ENCODE measurements at places on chromosomes 7 and 10. TPM values are rescaled to one million over a fixed set of nuclear protein-coding genes. Genes with fewer than 3 reads are reported as not detected.

DNA sequence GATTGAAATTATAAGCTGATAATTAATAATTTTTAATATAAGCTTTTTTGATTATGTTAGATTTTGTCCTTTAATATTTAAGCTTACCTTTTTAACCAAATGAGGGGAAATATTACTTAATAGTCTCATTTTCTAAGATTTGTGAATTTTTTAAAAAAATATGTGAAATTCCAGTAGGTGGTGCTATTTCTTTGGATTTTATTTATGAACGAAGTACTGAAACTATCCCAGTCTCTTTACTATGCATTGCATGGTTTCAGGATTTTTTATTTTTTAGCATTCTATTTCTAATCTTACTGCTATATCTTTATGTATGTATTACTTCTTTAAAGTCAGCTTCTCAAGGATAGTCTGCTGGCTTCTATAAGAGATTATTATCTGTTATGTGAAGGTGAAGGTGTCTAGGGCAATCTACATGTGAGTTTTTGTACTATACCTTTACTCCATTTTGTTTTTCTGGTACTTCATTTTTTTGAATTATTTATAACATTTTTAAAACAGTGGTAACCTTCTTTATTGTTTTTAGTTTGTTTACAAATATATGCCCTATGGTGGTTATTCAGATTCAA lies 78.3 kb downstream of the ATRNL1 start:
- DNase-seq: no peak

DNA sequence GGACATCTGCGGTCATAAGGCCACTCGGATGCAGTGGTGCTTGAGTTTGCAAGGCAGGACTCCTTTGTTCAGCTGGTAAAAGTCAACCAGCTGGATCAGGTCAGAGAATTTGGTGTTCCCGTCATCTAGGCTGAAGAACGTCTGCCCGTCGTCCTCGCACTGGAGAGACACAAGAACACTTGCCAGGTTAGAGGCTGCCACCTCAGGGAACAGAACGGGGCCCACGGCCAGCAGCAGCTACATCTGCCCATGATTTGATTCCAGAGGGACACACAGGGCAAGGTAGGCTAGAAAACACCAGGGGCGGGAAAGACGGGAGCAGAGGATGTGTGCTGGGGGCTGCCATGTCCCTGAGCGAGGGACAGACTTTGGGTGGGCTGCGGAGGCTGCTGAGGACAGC lies 27.7 kb upstream of the DDC start:
- no peak for DNase-seq

- DNase-seq: no peak
Measured at GRCh38 chr7:27189997-27190748, 5.1 kb upstream of the HOXA11 start.

DNA sequence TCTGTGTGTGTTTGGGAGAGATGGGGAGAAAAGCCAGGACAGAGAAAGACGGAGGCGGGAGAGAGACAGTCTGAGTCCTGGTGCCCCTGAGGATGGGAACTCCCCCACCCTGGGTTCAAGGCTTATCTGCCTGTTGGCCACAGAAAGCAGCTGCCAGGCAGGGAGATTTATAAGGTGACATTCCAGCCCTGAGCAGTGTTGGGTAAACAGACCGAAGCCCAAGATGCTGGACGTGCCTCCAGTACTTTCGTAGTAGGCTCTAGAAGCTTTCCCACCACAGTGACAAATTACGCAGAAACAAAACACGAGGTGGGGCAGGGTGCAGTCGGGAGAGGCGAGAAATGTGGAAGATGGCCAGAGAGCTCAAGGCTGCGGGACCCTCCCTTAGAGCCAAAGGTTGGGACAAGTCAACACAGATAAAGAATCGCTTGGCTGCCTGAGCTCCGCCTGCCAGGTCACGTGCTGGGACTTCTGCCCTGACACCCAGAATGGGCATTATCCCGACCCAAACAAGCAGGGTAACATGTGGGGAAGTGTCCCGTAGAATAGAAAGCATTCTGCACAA lies 41.1 kb downstream of the CCDC3 start:
- DNase-seq: no peak

The RAPGEF5 gene
- total RNA-seq: 1.4 TPM

The SPDYE6 gene
- total RNA-seq: not detected

DNA sequence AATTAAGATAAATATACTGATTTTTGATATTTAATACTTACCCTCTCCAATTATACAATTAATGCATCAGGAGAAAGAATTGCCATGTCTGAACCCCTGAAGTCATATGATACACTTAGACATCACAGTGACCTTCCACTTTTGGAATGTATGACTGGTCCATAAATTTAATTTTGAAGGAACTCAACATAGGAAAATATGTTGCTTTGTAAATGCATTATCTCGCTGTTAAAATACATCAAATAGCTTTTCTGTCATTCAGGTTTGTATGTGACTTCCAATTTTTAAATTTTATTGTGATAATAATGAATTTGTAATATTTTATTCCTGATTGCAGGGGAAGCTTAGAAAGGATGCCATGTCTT lies 631.9 kb upstream of the ANKRD30A start:
- no peak for DNase-seq

DNA sequence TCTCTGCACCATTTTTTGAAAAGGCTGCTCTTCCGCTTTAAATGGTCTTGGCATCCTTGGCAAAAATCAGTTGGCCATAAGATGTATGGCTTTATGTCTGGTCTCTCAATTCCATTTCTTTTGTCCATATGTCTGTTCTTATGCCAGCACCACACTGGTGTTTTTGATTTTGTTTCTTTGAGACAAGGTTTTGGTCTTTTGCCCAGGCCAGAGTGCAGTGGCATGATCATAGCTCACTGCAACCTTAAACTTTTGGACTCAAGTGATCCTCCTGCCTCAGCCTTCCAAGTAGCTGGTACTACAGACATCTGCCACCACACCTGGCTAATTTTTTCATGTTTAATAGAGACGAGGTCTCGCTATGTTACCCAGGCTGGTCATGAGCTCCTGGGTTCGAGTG lies 48.5 kb downstream of the ANLN start:
- DNase-seq: no peak

GRCh38 chr10:118545381-118545780 lies 50.1 kb downstream of the PRLHR start:
- no peak for DNase-seq

Data from Panc1 (cell line).